Inflammatory macrophage treated with lipopolysaccharide for 1 hour (primary cell): ENCODE measurements at places on chromosomes 1 and 21.

GRCh38 chr1:243731974-243732625, 117.9 kb downstream of the AKT3 start:
- peak; percentile 45 for DNase-seq

- no peak for DNase-seq
These were observed 57.3 kb upstream of the SSBP3 start for GRCh38 chr1:54463259-54464030.

DNA sequence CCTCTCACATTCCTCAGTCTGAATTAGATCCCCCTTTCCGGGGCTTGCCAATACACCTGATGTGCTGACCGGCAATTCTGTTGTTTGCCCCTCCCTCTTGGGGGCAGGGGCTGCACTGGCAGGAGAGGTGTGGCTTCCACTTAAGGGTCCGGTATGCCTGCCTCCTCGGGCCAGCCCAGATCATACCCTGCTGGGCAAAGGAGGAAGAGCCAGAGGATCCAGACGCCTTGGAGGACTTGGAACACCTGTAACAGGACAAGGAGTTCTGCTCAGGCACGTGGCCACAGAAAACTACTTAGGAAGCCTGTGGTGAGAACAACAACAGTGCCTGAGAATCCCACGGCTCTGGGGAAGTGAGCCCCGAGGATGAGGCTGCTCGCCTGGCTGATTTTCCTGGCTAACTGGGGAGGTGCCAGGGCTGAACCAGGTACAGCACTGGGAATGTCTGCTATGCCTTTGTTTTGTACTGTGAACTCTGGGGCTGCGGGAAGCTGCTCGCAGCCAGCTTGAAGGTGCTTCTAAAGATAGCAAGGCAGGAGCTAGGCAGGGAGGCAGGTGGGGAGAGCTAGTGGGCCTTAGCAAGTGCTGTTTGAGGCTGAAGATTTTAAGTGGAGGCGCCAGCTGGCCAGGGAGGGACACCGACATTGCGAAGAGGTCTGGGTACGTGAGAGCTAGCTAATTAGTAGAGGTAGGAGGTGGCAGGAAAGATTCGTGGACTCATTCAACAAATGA, at the start of gene SMPDL3B:
Gene SMPDL3B, plus strand, starts transcription at position 183 of the 732 bp plus-strand sequence. Its CDS starts 184 bp downstream, at position 367.
- DNase-seq = no peak

GRCh38 chr1:145990249-145990855, 6.0 kb downstream of the TXNIP start:
- no peak for DNase-seq

DNA sequence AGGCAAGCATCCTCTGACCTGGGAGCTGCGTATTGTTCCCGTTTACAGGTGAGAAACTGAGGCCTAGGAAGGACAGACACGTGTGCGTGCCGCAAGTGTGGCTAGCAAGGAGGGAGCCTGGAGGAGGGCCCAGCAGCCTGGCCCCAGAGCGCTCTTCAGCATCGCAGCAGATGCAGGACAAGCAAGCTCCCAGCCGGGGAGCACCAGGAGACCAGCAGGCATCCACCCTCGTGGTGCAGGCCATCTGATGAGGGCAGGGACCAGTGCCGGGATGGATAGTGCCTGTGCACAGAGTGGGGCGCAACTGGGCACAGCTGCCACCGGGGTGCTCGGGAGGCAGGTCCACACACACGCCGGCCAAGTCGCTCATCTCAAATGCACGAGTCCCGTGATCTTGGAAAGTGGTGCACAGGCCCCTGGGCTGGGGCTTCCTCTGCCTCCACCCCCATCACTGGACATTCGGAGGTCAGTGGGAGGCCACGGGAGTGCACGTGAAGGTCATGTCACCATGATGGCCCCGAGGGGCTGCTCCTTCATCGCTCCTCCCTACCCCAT, 55.1 kb downstream of the COL18A1 start:
- no peak for DNase-seq

DNA sequence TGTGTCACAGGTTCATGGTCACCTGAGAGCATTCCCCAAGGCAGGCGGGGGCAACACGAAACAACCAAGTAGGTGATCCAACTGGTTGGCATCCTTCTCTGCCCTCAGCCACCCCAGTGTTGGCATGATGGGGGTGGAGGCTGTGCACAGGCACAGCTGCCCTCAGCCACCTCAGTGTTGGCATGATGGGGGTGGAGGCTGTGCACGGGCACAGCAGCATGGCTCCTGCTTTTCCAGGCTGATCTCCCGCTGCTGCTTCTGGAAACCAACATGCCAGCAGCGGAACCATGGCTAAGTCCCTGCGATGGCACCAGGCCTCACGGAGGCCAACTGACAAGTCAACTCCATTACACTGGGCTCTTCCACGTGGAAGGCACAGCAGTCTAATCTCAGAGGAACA, 447.8 kb downstream of the PTPRU start:
- DNase-seq = no peak

- no peak for DNase-seq
These were observed 16.2 kb upstream of the SLC2A1 start for GRCh38 chr1:42974767-42975437.

DNA sequence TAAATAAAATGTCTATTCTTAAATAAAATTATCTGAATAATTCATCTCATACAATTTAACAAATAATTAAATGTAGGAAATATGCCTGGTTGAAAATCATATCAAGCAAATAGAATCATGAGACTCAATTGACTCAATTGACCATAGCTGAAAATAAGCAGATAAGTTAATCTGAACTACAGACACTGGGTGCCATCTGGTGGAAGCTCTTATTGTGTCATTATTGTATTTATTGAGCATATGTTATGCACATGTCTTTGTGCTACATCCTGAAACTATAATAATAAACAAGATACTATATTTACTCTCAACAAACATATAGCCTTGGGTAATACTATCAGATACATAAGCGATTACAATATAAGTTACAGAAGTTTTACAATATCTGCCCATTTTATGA, 41.0 kb downstream of the BRINP3 start:
- no peak for DNase-seq

- DNase-seq = no peak
These were observed 233.3 kb upstream of the COA6 start for GRCh38 chr1:234139966-234140365.

GRCh38 chr1:2546515-2547209, 9.5 kb upstream of the TNFRSF14 start:
- DNase-seq = peak; percentile 88

- no peak for DNase-seq
These were observed 56.8 kb downstream of the ZBTB17 start for GRCh38 chr1:15918962-15919715.

DNA sequence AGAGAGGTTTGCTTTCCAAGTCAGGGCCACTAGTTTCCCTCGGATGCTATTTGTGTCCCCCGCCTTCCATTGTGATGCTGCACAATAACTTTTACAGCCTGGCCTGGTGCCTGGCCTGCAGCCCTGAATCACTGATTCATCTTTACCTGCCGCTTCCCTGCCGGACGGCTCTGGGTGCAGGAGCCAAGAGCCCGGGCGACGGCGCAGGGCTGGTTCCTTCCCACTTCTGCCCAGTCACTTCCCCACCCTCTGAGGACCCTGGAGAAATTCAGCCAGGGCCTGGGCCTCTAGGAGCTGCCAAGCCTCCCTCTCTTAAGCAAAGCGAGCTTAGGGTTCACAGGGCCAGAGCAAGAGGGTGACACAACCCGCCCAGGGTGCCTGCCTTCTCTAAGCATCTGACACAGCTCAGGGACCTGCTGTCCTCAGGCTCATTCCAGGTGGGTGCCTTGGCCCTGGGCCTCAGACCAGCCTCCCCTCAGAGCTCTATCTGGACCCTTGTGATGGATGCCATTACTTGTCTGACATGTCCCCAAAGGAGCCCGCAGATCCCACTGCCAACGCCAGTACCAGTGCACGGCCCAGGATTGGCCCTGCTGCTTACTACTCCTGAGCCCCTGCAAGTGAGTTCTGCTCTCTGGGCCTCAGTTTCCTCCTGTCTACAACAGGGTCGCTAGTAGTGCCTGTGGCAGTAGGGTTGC, 381.0 kb upstream of the VAMP3 start:
- no peak for DNase-seq

- DNase-seq = no peak
These were observed 700 bp upstream of the SYDE2 start for GRCh38 chr1:85201340-85202091.

DNA sequence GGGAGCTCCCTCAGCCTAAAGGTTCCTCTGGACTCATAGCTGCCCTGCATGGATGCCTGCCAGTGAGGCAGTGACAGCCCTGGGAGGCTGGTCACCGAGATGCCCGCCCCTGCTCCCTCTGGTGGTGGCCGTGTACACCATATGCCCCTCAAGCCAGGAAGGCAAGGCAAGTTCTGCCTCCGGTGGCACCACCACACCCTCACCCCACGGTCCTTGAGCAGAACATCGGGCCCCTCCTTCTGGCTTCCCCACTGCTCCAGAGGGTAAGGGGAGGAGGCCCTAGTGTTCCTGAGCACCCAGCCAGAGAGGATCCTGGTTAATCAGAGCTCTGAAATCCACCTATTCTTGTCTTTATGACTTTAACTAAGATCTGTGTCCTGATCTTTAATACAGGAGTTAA, 1.5 kb upstream of the S100A14 start:
- peak; percentile 48 for DNase-seq

- DNase-seq = peak; percentile 93
These were observed 12.5 kb downstream of the ITGB2 start for GRCh38 chr21:44907966-44908895.

GRCh38 chr1:212752252-212752933, 39.2 kb downstream of the NSL1 start:
- peak; percentile 91 for DNase-seq

DNA sequence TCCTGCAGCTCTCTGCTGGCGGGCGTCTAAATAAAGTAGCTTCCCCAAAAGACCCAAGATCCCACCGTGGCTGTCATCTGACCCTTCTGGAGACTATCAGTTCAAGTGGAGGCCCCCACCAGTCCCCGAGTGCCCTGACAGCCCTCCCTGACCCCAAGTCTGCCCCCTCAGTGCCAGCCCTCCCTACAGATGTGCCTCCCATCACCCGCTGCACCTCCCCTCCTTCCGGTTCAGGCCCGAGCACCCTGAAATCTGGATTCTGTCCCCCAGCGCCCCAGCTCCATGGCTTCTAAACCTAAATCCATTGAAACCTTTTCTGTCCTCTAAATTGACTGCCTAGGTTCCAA, 595 bp downstream of the IL10RB start:
- no peak for DNase-seq

DNA sequence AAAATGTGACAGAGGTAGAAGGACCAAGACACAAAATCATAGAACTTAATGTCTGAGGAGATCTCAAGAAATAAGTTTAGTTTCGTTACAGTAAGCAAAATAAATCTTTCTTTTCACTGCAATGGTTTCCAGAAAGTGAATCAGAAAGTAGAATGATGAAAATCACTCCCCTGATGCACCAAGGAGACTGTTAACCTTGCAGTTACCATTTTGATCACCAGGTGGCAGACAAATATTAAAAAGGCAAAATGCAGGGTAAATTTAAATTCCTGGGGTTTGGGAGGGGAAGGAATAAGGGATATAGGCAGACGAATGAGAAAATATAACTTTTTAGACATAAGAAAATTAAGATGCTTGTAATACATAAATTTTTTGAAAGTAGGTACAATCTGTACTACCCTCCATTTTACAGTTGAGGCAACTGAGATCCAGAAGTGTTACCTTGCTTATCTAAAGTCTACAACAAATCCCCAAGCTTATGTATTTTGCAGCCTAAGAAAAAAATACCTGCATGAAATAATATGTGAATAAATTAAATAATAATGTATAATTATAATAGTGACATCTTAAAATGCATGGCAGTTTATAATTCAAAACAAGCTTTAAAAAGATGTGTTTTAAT, 253.2 kb downstream of the CRB1 start:
- DNase-seq = peak; percentile 72

- peak; percentile 42 for DNase-seq
These were observed 20.7 kb downstream of the MIS18A start for GRCh38 chr21:32257962-32258785.

GRCh38 chr1:214327514-214327913, 46.6 kb downstream of the SMYD2 start:
- DNase-seq = no peak

GRCh38 chr1:2799811-2800663, 1.5 kb downstream of the TTC34 start:
- DNase-seq = no peak
